ENCODE measurements at places on chromosomes 6 and 20. TPM values are rescaled to one million over a fixed set of nuclear protein-coding genes. Genes with fewer than 3 reads are reported as not detected.
A peak's percentile ranks its signal among the peaks of the same experiment; 100 is the strongest.

Gene SUPT3H
- 4.5 TPM for total RNA-seq

Gene PPP1R10
- total RNA-seq = 17.9 TPM

Gene PRRT1
- total RNA-seq = not detected

Gene TRAPPC3L
- total RNA-seq = not detected

Gene AGER
- 0.15 TPM for total RNA-seq

Gene SNAP91
- total RNA-seq = not detected

Gene MYL9
- total RNA-seq = 29.0 TPM

Gene OR2B6
- 0.27 TPM for total RNA-seq

Gene FAM83C
- not detected for total RNA-seq

Gene ULBP3
- total RNA-seq = 10.5 TPM

Gene SS18L1
- 7.8 TPM for total RNA-seq

Gene RAD21L1
- total RNA-seq = not detected

Gene CLVS2
- total RNA-seq = not detected

- DNase-seq = peak; percentile 19
These were observed 142.2 kb downstream of the NFATC2 start for GRCh38 chr20:51400051-51400926.

- DNase-seq = peak; percentile 67
These were observed 170.0 kb downstream of the GPX5 start for GRCh38 chr6:28695715-28696114.

- no peak for DNase-seq
These were observed 21.7 kb downstream of the CPNE1 start for GRCh38 chr20:35643045-35643444.

- peak; percentile 80 for DNase-seq
These were observed 471 bp downstream of the EZR start for GRCh38 chr6:158818581-158819212.

DNA sequence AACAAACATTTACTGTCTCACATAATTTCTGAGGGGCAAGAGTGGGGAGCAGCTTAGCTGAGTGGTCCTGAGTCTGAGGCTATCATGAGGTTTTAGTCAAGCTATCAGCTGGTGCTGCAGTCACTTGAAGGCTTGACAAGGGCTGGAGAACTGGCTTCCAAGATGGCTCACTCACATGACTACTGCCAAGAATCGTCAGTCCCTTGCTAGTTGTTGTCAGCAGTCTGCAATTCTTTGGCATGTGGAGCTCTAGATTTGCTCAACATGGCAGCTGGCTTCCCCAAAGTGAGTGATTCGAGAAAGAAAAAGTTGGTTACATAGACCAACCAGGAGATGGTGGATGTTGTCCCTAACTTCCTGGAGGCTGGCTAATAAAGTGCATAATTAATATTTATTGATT, 2.8 kb upstream of the LRRC1 start:
- no peak for DNase-seq

- DNase-seq = no peak
These were observed 4.0 kb downstream of the CUL9 start for GRCh38 chr6:43186019-43186418.

DNA sequence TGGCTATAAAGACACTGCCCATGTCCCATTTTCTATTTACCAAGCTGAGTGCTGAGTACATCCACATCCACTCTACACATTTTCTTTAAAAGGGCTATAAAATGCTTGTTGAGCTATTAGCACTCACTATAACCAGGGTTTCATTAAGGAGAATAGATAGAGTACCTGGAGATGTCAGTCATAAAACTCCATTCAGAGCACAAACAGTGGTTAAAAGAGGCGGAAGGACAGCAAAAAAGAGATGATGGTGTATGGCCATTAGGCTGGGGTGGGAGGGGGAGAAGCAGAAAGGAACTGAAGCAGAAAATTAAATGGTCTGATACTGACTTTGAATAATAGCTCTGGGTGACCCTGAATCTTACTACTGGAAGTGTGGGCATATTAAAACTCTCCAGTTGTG, 609.9 kb upstream of the MAP3K7 start:
- no peak for DNase-seq

DNA sequence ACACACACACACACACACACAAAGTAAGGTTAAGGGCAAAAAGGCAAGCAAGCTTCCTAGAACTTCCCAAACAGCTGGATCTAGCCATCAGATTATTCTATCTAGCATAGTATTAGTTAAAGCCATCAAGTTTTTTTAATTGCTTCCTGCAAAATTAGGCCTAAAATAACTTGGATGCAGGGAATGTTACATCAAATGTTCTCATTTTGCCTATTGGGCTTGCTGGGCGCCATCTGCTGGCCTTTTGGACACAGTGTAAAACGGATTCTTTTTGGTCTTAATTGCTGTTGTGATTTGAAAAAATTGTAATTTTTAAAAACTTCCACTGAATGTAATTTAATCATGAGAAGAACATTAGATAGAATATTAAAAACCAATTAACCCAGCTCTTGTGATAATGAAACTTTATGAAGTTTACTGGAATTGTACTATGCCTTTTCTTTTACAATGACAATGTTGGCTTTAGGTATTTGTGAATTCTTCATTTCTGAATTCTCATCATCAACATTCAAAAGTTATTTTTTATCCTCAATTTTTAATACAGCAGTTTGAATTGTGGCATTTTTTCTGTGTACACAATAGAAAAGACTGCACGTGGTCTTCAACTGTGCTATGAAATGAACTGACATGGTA, 6.8 kb downstream of the MKKS start:
- peak; percentile 78 for DNase-seq

GRCh38 chr6:12507636-12508035, 208.9 kb upstream of the PHACTR1 start:
- DNase-seq = no peak

- DNase-seq = no peak
These were observed 6.5 kb upstream of the SPTLC3 start for GRCh38 chr20:13002251-13002650.

- peak; percentile 75 for DNase-seq
These were observed 11.6 kb upstream of the TAAR9 start for GRCh38 chr6:132526461-132526860.

- no peak for DNase-seq
These were observed 22.0 kb downstream of the FOXP4 start for GRCh38 chr6:41568202-41568584.

GRCh38 chr20:36506253-36506652, 35.1 kb upstream of the MYL9 start:
- DNase-seq = peak; percentile 30

DNA sequence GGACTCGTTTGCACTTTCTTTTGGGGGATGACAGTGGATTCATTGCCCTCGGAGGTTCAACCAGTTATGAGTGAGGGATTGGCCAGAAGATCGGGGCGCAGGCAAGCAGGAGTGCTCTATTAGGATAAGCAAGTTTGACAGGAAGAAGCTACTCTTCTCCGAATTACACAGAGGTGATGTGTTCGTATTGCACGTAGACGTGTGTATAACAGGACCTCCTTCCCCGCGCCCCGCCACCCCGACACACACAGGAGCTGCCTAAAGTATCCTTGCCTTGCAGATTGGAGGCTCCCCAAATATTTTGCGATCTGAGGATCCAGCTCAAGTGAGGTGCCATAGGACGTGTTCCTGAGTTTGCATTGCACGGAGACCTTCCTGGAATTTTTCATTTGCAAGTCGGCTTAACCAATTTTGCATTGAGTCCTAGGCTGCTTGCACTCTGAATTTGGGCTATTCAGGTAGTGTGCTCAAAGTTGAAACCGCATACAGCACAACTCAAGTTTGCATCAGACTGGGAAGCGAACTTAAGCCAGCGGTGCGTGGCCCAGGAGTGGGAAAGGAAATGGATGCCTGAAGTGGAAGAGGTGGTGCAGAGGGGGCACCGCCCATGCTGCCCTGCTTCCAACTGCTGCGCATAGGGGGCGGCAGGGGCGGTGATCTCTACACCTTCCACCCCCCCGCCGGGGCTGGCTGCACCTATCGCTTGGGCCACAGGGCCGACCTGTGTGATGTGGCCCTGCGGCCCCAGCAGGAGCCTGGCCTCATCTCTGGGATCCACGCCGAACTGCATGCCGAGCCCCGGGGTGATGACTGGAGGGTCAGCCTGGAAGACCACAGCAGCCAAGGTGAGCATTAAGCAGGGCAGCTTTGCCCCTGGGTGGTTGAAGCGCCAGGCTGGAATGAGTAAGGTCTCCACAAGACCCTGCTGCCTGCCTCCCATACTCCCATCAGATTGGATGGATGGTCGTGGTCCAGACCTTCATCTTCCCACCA, 770 bp downstream of the TCF19 start:
- peak; percentile 67 for DNase-seq

DNA sequence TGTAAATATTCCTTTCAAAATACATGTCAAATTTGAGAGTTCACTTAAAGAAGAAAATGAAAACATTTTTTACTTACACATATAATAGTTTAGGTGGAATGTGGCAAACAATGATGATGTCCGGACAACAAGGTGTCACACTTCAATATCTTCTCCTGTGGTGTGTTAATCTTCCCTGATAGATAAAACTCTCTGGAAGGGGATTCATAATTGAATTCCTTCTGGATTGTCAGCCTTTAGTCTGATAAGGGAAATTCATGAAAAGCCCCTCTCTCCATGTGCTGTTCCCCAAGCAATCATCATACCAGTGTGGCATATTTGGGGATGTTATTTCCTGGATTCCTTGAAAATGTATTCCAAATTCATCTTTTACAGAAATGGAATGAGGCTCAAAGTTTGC, 971 bp upstream of the SERINC3 start:
- DNase-seq = no peak

DNA sequence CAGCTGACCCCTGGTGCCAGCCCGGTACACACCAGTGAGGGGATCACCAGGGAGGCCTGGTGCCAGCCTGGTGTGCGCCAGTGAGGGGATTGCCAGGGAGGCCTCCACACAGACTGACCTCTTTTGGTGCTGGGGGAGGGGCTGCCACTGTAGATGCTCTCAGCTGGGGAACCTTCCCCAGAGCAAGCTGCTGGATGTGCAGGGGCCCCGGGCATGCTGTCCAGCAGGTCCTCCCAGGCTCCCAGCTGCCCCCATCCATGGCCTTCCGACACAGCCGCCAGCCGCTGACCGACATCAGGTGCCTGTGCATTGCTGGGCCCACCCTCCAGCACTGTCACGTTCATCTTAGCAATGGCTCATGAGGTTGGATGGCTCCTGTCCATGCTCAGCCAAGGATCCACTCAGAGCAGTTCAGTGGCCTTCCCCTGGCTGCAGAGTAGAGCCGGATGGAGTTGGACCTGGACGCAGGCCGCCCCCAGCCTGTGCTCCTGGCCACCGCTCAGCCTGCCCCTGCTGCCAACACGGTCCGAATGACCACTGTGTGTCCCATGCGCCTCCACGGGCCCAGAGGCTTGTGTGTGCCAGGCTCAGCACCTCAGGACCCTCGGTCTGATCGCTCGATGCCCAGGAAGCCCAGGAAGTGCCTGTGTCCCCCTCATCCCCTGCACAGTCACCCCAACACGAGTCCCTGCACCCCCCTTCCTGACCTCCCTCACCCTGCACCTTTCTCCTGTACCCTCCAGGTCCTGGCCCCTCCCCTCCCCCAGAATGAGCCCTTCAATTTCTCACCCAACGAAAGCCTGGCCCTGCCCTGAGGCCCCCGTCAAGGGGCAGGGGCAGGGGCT, 95.7 kb downstream of the YTHDF1 start:
- DNase-seq = no peak

- DNase-seq = peak; percentile 10
These were observed 140.9 kb downstream of the GRIK2 start for GRCh38 chr6:101534386-101534785.

- DNase-seq = no peak
These were observed 143.0 kb upstream of the PTPN1 start for GRCh38 chr20:50367104-50367674.

GRCh38 chr6:154012852-154013251, 26.2 kb upstream of the OPRM1 start:
- DNase-seq = no peak

- DNase-seq = peak; percentile 62
These were observed 5.4 kb downstream of the TGM3 start for GRCh38 chr20:2301164-2301622.

GRCh38 chr20:8930726-8931125, 138.2 kb upstream of the PLCB4 start:
- peak; percentile 81 for DNase-seq

DNA sequence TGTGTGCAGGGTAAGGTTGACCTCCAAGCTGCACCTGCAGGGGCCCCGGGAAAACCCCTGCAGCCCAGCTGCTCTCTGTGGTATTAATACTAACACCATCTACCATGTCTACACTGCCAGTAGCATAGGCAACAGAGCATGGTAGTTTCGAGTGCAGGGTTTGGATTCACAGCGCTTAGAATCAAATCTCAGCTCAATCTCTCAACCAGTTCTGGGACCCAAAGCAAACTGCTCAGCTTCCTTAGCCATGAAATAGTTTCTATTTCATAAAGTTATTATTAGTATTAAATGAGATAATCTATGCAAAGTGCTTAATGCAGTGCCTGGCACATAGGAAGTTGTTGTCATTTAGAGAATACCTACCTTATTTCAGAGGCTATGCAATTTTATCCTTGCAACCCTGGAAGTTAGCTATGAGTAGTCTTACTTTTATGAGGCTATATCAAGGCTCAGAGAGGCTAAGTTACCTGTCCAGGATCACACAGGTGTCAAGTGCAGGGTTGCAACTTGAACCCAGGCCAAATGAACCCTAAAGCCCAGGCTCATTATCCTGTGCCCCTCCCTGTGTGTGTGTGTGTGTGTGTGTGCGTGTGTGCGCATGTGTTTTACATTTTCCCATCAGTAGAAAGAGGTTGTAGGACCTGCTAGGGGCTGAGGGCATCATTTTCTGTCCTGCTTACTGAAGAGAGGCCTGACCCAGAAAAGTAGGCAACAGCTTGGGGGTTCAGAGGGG, 27.6 kb upstream of the MRPS18A start:
- no peak for DNase-seq

GRCh38 chr6:165308926-165309731, at the start of gene C6orf118:
TSS of gene C6orf118 (minus strand) at chr6:165309605. CDS start at chr6:165309586, 19 bp downstream.
- peak; percentile 39 for DNase-seq

- no peak for DNase-seq
These were observed 74.4 kb upstream of the PMEPA1 start for GRCh38 chr20:57783956-57784837.

- DNase-seq = peak; percentile 68
These were observed 137.5 kb upstream of the PTPN1 start for GRCh38 chr20:50372770-50373088.

- no peak for DNase-seq
These were observed 9.5 kb downstream of the PANK2 start for GRCh38 chr20:3898639-3899038.

GRCh38 chr6:109237077-109237985, 142.0 kb downstream of the CEP57L1 start:
- DNase-seq = peak; percentile 27

GRCh38 chr6:169215201-169215681, 38.4 kb downstream of the THBS2 start:
- peak; percentile 39 for DNase-seq

DNA sequence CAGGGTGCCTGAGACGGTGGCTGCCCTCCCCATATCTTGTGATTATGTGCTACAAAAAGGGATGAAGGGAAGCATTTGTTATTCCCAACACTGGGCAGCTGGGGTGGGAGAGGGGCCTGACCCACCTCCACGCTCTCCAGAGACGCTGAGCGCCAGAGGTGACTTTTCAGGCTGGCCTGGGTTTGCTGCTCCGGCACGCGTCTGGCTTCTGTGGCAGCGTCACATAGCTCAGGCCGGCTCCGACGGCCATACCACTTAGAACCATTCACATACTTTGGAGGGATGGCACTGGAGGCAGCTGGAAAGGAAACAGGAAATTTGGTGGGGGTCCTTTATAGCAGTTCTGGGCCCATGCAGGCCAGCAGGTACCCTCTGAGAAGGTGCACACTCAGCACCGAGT, 72.6 kb downstream of the NINL start:
- no peak for DNase-seq
